ENCODE measurements at places on chromosomes 11 and 22.

- DNase-seq = no peak
Observed at GRCh38 chr22:42338479-42338878, 68.0 kb upstream of the TCF20 start.

GRCh38 chr11:13376838-13377237, 86.2 kb downstream of the BTBD10 start:
- DNase-seq = no peak

DNA sequence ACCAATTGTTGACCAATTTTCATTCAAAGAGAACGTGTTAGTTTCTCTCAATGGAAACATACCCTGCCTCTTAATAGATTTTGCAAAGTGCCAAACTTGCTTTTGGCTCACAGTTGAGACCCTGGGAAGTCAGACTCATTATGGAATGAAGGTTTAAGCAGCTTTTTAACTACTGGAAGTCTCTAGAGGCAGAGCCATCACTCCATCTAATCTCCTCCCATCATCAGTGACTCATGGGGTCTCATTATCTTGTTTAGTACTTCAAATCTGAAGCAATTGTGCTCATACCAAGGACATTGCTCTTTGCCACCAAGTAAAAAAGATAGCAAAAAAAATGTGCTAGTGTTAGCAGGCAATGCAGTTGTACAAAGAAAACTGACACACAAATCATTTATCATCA, 537.1 kb upstream of the LRRC4C start:
- no peak for DNase-seq

DNA sequence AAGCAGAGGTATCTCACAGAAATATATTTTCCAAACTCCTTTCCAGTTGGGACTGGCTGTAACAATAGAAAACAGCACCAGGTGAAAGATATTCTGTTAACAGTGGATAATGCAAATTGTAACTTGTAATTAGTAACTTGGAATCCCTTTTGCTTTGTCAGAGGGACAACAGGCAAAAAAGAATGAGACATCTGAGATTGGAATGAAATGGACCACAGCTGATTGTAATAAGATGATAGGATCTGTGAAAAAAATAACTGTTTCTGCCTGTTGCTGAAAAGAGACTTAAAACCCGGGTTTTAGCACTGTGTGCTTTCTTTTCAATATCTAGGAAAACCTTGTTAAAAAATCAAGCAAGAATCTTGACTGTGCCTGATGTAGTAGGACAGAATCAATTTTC, 655.7 kb downstream of the METTL15 start:
- no peak for DNase-seq

GRCh38 chr11:68402355-68403031, 58.1 kb upstream of the PPP6R3 start:
- DNase-seq = no peak

DNA sequence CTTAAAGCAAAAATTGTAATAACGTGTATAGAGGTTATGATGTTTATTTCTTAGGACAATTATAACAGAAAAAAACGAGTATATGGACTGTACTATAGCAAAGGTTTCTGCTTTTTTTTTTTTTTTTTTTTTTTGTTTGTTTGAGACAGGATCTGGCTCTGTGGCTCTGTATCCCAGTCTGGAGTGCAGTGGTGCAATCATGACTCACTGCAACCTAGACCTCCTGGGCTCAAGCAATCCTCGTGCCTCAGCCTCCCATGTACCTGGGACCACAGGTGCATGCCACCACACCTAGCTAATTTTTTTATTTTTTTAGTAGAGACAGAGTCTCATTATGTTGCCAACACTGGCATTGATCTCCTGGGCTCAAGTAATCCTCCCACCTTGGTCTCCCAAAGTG, 39.2 kb downstream of the ZFTA start:
- no peak for DNase-seq

DNA sequence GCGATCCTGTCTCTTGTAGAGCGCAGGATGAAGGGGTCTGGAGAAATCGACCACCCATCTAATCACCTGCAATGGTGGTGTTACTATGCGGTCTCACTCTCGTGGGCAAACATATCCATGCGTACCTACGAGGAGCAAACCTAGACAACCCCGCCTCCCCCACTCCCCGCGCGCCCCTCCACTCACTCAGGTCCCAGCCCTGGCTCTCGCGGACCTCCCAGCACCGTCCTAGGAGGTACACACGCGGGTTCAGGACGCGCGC, 887 bp downstream of the TRPC6 start:
- DNase-seq = no peak

GRCh38 chr11:70455354-70455753, 57.0 kb downstream of the CTTN start:
- no peak for DNase-seq

DNA sequence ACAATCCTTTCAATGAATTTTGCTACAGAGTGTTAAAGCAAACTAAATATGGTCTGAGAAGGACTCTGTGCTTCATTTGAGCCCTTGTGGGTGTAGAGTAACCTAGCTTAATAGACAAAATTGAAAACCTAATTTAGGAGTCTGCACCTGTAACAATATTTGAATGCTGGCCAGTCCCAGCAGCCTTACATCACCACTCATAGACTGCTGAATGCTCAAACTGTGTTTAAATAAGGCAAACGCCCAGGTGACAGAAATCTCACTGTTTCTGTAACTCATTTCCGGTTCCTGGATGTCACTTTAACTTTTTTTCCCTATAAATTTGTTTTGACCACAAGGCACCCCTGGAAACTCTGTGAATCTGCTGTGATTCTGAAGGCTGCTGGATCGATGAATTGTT, 45.5 kb upstream of the GLYATL1B start:
- DNase-seq = no peak

GRCh38 chr11:90855531-90855930, 632.7 kb upstream of the CHORDC1 start:
- no peak for DNase-seq

- no peak for DNase-seq
Observed at GRCh38 chr22:27792452-27793161, 8.9 kb downstream of the MN1 start.

- DNase-seq = no peak
Observed at GRCh38 chr11:65417702-65418430, 4.7 kb upstream of the NEAT1 start.

GRCh38 chr22:28208036-28208435, 289.0 kb upstream of the PITPNB start:
- DNase-seq = no peak

DNA sequence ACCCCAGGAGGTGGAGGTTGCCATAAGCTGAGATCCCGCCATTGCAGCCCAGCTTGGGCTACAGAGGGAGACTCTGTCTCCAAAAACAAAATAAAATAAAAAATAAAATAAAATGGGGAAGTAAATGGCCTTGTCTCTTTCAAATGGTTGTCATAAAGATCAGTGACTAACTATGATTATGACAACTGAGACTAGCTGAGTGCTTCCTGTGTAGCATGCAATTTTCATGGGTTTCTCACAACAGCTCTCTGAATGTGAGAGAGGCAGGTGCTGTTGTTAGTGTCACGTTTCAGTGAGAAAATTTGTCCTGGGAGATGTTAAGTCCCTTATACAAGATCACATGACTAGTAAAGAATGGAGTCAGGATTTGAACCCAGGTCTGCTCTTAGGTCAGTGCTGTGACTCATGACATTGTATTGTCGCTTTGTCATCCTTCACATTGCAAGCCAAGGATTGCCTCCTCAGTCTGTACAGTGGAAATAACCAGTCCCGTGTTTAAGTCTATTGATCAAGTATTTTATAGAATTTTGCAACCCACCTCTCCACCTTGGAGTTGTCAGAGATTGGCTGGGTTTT, 163.3 kb upstream of the CCDC90B start:
- no peak for DNase-seq

GRCh38 chr11:2300290-2300935, 1.3 kb downstream of the C11orf21 start:
- no peak for DNase-seq

DNA sequence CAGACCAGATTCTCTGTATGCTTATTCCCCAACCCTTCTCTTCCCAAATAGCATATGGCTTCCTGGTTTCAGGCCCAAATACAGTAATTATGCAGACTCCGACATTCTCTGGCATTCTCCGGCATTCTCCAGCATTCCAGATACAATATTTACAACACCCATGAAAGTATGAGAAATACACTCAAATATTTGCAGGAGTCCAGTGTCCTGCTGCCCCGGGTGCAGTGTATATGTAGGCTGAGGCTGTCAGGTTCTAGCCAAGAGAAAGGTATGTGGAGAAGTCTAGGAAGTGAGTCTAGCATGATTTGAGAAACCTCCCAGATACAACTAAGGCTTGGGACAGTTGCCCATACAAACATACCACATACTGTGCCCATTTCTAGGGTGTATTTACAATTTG, 160.7 kb downstream of the SOX6 start:
- DNase-seq = no peak

DNA sequence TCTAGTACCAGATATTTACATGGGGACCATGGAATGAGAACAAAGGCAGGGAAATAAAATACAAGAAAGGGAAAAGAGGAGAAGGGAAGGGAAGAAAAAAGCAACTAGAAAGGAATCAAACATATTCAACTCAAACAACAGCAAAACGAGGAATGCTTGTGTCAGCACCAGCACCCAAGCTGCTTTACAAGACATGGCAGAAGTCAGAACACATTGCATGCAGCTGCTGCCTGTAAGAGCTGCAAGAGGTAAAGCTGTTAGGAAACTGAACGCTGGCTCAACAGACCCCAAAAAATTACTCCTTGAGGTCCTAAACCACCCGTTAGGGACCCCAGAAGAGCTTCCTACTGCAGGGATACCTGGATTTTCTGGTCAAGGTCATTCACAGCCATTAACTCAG, 296.9 kb downstream of the OPCML start:
- no peak for DNase-seq

DNA sequence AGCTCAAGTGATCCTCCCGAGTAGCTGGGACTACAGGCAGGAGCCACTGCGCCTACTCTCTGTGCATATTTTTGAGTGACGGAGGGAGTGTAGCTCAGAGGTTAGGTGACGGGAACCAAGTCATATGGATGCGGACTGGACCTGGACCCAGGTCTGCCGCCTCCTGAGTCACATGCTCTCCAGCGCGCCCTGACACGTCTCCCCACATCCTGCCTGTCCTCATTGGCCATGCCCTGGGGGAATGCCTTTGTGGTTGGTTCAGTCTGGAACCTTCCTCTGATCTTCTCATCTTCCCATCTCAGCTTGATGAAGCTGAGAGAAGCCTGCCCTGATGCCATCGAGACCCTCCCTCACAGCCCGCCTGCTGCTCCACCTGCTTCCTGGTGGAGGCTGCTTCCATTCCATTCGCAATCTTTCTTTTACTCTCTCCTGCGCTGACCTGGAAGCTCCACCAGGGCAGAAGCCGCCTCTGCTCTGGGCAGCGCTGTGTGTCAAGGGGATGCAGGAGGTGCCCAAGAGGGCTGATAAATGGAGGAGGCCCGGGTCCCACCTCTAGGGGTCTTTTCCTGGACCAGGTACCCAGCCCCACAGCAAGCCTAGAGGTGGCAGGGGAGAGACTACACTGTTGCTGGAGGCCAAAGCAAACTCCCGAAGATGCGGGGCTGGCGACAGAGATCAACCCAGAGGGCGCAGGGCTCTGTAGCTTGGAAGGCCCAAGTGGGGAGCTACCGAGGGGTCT, 13.9 kb upstream of the BAIAP2L2 start:
- no peak for DNase-seq

DNA sequence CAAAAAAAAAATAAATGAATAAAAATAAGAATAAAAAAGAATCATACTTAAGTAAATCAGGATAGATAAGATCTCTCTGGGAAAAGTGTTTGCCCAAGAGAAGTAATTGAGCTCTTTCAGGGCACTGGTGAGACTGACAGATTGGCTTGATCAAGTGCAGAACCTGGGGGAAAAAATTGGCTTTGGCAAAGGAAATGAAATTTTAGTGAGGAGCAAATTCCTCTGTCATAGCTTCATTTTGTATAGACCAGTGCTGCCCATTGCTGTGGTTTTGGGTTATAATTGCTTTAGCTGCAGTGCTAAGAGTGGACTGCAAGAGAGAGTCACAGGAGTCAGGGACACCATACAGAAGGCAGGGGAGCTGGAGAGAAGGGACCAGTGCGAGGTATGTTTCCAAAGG, 35.7 kb downstream of the SFI1 start:
- DNase-seq = no peak

GRCh38 chr11:57230791-57231538, 6.1 kb downstream of the APLNR start:
- no peak for DNase-seq

Data from T-helper 22 cell (primary cell).